NCI-H345 (cell line): ENCODE measurements at places on chromosomes 6 and 20.

- no peak for DNase-seq
Observed at GRCh38 chr20:58019027-58019849, 209.2 kb downstream of the ANKRD60 start.

DNA sequence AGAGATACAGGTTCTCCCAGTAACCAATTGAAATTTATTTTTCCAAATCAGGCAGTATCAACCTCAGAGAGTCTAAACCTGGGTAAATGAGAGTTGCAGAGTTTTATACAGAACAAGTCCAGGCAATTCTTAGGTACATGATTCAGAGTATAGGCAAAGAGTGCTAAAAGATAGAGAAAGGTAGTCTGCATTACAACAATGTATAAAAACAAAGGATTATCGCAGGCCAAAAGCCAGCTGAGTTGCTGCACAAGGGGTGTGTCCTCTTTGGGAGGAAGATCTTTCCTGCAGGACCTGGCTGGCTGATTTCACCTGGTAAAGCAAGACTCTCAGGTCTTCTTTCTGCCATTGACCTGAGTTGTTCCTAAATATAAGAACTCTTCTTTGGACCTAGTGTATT, 48.9 kb upstream of the ECHDC1 start:
- DNase-seq, result no peak

GRCh38 chr20:62366370-62367135, 559 bp downstream of the LAMA5 start:
- peak; percentile 85 for DNase-seq

- DNase-seq, result no peak
Observed at GRCh38 chr6:26476896-26477295, 19.1 kb downstream of the BTN2A1 start.

GRCh38 chr20:36856691-36857635, 19.0 kb upstream of the TLDC2 start:
- no peak for DNase-seq

DNA sequence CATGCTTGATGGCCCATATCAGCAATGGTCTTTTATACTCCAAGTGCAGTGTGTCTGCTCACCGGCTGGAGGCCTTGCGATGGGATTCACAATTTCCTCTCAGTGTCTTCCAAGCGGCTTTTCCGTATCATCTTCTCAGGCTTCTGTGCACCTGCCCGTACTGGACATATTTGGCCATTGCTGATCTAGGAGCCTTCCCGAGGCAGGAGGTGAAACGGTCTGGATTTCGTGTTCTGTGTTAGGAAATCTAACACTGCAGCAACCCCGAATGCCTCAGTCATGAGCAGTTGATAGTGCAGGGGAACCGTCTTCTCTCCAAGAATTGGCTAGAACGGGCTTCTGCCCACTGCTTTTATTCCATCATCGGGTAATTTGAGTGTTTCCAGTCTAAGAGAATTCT, 60.5 kb downstream of the PPP1R14C start:
- DNase-seq, result no peak

GRCh38 chr6:33451606-33452005, 2.8 kb upstream of the ZBTB9 start:
- no peak for DNase-seq

GRCh38 chr6:17202526-17202925, 78.6 kb upstream of the RBM24 start:
- no peak for DNase-seq

GRCh38 chr6:73854998-73855718, 159.2 kb downstream of the CD109 start:
- DNase-seq, result peak; percentile 35

DNA sequence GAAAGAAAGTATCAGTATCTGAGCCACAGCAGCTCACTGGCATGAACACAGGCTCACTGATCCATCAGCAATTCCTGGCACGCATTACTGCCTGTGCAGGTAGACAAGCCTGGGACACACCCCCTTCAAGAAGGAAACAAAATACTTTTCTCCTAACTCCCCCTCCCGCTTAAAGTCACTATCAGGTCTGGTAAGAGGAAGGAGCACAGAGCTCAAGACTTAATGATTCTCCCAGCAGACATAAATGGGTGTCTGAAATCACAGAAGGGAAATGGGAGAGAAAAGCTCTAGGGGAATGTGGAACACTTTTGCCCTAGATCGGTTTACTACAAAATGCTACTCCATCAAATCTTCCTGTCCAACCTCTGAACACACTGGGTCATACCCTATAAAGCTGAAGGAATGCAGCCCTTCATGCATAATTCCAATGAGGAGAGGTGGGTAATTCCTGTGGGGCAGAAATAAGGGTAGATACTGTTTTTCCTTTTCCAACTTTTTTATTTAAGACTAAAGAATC, at the start of gene ADGRF1:
Gene ADGRF1, minus strand, starts transcription at position 58 of the 517 bp plus-strand sequence. CDS start 13,271 bp downstream, outside the sequence.
- DNase-seq, result no peak

- DNase-seq, result no peak
Observed at GRCh38 chr6:3296537-3296936, 37.8 kb downstream of the PSMG4 start.

DNA sequence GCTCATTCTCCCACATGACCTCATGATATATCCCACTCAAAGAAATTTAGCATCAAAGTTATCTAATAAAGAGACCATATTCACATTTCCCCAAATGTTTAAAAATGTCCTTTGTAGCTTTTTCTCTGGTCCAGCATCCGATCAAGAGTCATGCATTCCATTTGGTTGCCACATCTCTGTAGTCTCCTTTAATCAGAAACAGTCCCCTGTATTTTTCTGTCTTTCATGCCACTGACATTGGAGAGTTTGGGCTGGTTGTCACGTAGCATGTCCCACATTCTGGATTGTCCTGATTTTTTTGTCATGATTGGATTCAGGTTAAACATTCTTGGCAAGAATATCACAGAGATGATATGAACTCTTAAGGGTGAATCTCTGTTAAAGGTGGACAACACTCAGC, 55.7 kb downstream of the SNX5 start:
- DNase-seq, result no peak

DNA sequence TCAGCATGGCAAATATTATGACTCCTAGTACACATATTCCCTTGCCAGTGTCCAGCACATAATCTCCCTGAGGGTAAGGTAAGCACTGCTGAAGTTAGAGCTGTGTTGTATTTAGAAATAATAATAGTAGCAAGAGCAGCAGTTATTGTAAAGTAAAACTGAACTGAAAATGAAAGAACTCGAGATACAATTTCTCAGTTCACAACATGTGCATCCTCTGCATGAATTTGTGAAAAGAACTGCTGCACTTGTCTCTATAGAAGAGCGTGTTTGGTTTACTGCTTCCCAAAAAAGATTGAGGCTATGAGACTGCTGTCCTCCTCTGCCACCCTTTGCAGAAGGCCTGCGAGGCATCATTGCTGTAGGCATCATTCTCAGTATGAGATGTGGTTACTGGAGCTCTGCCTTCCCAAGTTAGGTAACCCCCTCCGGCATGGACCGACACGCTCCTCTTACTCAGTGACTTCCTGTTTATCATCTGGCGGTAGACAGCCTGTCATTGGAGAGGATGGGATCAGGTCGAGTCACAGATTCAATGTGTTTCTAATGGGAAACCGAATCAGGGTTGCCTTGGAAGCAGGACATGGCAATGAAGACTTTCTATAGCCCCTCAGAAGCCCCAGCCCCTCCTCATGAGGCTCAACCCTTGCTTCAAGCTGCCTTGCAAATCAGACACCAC, 48.1 kb downstream of the SLC24A3 start:
- DNase-seq, result no peak

- no peak for DNase-seq
Observed at GRCh38 chr6:34587851-34588250, 31.7 kb upstream of the SPDEF start.

DNA sequence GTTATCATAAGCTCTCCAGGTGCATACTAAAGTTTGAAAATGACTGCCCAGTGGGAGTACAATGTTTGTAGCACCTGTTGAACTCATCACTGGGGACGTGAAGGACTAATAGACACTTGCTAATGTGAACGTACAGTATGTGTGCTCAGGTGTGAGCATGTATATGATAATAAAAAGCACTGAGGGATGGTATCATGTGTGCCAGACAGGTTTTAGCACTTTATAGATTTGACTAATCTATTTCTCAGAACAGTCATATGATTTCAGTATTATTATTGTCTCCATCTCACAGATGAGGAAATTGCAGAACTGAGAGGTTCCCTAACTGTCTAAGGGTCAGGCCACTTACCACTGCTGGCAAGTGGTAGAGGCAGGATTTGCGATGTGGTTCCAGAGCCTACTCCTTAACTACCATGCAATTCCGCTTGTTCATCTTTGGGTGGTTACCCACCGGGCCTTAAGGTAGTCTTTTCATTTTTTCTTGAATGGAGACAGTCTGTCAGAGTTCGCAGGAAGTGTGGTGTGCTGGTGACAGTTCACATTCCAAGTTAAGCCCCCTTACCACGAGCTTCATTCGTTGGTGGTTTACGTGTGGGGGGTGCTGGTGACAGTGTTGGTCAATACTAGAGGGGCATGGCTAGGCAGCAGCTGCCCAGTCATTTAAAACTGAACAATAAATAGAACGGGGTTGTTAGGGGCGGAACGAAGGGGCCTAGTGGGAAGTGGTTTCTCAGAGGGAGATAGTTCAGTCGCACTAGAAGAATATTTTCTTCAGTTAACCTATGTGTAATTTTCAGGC, 46.8 kb downstream of the RREB1 start:
- DNase-seq, result no peak

DNA sequence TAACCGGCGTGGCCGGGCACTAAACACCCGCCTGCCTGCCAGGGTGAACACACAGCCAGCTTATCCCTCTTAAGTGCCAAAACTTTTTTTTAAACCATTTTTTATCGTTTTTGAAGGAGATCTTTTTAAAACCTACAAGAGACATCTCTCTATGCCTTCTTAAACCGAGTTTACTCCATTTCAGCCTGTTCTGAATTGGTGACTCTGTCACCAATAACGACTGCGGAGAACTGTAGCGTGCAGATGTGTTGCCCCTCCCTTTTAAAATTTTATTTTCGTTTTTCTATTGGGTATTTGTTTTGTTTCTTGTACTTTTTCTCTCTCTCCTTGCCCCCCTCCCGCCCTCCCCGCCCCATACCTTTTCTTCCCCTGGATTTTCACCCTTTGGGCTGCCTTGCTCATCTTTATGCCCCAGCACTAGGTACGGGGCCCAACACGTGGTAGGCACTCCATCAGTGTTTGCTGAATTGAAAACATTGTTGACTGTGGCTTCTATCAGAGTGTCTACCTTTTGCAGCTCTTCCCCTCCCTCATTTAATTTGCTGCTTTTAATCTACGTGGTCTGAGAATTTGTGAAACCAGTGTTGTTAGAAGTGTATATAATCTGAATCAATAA, 1.5 kb downstream of the ZCCHC3 start:
- DNase-seq, result no peak

- no peak for DNase-seq
Observed at GRCh38 chr6:73236144-73236750, 11.0 kb upstream of the KHDC1L start.

DNA sequence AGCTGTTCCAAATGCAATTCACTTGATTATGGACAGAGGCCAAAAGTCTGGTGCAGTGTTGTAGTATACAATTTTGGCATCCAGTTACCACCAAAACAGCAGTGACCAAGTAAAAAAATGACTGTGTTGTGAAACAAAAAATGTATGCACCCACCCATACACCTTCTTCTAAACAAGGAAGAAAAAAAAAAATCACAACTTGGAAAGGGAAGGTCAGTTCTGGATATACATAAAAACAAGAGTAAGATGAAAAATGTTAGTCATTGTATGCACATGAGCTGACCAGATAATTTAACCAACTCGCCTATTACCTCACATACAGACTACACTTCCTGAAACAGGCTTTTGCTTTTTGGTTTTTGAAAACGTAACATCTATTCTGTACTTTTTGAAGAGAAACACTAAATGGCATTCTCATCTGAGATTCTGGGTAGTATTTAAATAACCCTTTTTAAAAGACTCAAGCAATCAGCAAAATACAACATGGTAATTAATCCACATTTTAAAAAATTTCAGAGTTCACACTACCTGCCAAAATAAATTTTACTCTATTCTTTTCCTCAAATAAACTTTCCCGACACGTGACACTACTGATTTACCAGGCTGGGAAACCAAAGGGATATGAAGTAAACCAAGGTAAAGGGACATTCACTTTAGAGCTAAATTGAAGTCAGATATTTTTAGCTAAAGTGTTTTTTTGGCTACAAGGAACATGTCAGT, 141.6 kb upstream of the SHLD1 start:
- peak; percentile 59 for DNase-seq

- no peak for DNase-seq
Observed at GRCh38 chr6:90484385-90484784, 102.5 kb downstream of the MAP3K7 start.

GRCh38 chr6:156985309-156985708, 208.1 kb downstream of the ARID1B start:
- no peak for DNase-seq

- peak; percentile 99 for DNase-seq
Observed at GRCh38 chr6:23180504-23181293, 611.3 kb downstream of the HDGFL1 start.

DNA sequence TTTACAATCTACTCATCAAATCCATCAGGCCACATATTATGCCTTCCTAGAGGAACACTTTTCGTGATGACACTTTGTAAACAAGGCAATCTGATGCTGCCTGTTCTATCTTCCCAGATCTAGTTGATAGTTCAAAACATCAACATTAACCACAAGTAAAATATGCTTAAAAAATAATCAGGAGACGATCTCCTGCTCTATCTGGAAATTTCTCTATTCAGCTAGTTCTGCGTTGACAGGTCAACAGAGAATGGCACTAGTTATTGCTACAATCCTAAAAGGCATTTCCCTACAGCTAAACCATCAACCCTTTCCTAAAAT, 2.1 kb downstream of the B4GALT5 start:
- DNase-seq, result no peak

- no peak for DNase-seq
Observed at GRCh38 chr6:66127061-66127460, 420.0 kb upstream of the EYS start.

- DNase-seq, result no peak
Observed at GRCh38 chr6:134138226-134138975, 86.0 kb upstream of the SLC2A12 start.

- no peak for DNase-seq
Observed at GRCh38 chr6:143570147-143570853, 58.8 kb upstream of the FUCA2 start.
